ENCODE measurements at places on chromosomes 16 and 17.

DNA sequence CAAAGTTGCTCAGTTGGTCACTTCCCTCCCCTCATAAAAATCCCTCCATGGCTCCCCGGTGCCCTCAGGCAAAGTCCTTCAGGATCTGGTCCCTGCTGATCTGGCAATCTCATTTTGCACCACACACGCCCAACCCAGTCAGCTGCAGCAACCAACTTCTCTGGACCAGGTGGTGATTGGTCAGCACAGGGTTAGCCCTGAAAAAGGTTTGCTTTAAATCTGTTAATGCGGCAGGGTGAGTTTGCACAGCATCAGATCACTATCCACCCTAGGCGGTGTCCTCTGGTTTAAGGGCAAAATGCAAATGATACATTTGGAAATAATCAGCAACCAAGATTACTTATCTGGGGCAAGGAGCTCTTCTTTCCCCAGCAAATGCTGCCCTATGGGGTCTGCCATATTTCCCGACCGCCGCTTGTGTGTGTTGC is 42.9 kb upstream of the TNRC6C start:
- DNase-seq = no peak

DNA sequence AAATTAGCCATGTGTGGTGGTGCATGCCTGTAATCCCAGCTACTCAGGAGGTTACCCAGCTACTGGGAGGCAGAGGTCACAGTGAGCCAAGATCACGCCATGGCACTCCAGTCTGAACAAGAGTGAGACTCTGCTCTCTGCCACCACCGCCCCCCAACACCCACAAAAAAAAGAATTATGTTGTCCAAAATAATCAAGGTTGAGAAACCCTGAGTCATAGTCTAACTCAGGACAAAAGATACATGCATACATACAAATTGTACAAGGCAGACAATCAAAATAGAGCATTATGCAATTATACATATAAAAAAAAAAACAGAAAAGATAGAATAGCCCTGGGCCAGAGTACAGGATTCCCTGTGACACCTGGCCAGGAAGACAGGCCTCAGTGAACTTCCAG is 6.6 kb upstream of the KPNB1 start:
- no peak for DNase-seq

DNA sequence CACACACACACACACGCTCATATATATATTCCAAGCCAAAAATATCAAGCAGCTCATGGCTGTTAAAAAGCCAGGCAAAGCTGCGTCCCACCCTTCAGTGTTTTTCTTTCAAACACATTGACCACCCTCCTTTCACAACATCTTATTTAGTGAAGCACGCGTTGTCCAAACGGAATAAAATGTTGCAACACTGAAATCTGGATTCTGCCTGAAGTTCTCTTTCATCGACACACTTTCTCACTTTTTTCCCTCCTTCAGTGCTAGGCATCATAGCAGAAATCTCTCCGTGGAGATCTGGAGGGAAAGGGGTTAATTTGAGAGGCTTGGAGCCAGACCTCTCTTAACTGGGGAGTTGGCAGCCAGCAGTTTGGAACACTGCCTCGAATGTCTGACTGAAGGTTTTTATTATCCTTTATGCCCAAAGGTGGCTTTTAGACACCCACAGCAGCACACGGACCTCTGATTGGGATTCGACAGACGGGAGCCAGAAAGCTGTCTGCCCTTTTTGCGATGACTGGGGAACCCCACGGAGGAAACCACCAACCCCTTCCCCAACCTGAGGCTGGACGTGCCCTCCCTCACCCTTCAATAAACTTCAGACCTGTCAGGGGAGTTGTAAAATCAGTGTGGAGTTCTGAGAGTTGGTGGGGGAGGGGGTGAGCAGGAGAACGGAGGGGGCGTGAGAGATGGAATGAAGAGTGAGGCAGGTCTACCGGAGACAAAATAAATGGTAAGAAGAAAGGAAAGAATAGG is 833.6 kb upstream of the SOX9 start:
- DNase-seq = no peak

- no peak for DNase-seq
These were observed 109.2 kb downstream of the C16orf95 start for GRCh38 chr16:87207965-87208364.

DNA sequence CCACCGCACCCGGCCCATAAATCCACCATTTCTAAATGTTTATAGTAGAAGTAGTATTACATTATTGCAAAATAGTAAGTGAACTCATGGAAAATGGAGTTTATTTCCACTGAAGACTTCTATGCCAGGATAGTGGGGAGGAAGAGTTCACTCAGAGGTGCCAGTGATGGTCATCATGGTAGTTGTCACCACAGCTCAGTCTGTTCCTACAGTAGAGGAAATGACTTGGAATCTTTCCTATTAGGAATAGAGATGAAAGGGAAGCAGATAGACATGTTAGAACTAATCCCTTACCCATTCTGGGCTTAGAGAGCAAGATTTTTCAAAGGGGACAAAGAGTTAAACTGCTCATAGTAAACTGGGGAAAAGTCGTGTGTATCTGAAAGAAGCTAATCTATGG is 20.1 kb downstream of the MRPL45 start:
- DNase-seq = no peak

- DNase-seq = no peak
These were observed 21.7 kb upstream of the VWA3A start for GRCh38 chr16:22070361-22071330.

GRCh38 chr16:57723170-57723569 is 12.4 kb upstream of the KATNB1 start:
- no peak for DNase-seq

- DNase-seq = no peak
These were observed 111.7 kb downstream of the MAP2K6 start for GRCh38 chr17:69525920-69526841.

DNA sequence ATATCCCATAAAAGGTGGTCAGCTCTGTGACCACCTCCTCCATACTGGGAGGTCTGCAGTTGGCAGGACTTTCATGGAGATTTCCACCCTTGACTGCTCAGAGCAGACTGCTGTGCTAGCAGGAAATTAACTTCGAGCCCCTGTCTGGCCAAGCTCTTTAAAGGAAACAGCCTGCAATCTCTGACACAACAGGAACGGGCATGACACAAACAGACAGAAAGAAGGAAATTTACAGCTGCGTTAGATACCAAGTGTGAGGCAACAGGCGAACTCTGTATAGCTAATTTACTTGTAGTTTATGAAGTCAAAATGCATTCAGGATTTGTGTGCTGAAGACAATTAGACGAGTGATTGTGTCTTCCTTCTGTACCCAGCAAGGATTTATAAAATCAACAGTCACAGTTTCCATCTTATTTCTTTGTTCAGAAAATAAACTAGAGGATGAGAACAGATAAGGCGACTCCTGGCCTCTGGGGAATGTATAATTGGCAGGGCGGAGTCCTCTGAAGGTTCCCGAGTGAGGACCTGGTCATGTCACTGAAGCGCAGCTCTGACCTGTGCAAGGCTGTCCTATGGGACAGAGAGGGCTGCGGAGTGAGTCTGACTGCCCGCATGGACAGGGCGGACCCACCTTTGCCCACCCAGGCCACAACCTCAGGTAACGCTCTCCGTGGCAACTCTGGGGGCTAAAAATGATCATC is 16.1 kb downstream of the WIPI1 start:
- DNase-seq = no peak

GRCh38 chr17:37050920-37051319 is 102.2 kb downstream of the AATF start:
- no peak for DNase-seq

- no peak for DNase-seq
These were observed 231.9 kb upstream of the CA10 start for GRCh38 chr17:52390422-52390821.

GRCh38 chr16:72769876-72770275 is 278.1 kb downstream of the ZFHX3 start:
- no peak for DNase-seq

GRCh38 chr17:79836972-79837887 is 2.0 kb downstream of the CBX4 start:
- peak; percentile 33 for DNase-seq

DNA sequence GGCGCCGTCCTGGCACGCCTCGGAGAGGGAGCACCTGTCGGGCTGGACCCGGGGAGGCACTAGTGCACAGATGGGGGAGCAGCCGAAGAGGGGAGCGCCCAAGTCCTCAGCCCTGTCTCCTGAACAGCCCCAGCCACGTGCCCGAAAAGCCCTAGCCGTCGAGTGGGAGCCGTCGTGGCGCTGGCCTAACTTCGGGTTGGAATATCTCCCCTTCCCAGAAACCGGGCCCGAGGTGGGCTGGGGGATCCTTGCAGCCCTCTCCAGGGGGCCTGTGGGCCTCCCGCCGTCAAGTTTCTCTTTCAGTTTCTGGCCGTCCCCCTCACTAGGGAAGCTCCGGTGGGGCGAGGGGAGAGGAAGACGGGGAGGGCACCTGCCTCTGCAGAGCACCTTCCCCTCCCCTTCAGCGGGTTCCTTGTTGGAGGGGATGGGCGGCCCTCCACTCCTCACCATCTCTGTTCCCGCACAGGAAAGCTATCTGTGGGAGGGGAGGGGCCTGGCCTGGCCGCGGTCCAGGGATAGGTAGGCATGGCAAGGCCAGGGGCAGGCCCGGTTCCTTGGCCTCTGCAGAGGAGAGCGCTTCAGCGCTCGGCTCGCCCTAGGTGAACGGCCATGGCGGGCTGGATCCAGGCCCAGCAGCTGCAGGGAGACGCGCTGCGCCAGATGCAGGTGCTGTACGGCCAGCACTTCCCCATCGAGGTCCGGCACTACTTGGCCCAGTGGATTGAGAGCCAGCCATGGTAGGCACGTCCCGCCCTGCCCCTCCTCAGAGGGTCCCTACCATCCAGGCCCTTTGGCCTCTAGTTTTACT is 709 bp downstream of the STAT5A start:
- peak; percentile 53 for DNase-seq

GRCh38 chr17:70813355-70813930 is 644.1 kb downstream of the KCNJ2 start:
- no peak for DNase-seq

DNA sequence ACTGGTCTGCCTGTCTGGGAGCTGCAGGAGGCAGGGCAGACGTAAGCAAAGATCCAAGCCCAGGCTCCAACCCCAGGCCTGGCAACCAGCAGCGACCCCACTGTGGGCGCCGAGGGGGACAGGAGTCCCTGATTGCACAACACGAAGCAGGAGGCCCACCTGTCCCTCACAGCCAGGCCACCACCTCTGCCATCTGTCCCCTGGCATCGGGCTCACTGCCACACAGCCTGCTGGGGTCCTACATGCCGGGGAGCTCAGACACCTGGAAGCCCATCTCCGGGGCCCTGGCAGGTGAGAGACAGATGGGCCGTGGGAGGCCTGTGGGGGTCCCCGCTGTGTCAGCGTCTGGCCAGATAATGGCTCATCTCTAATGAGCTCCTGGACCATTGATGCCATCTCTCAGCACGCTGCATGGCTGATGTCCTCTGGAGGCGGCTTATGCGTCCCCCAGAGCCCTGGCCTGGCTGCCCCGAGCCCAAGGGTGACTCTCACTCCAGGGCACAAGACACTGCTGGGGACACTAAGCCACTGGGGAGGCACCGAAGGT is 11.3 kb upstream of the RASD1 start:
- no peak for DNase-seq

DNA sequence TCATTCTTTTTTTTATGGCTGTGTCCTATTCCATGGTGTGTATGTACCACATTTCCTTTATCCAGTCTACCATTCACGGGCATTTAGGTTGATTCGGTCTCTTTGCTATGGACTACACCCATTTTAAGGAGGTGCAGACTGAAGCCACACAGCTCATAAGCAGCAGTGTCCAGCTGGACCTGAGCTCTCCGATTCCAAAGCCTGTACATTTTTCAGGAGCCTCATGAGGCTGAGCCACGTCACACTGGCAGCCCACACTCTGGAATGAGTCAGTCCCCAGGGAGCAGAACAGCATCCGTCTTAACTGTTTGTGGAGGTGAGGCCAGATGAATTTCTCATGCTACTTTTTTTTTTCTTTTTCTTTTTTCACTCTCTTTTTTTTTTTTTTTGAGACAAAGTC is 116.1 kb downstream of the C16orf95 start:
- DNase-seq = no peak

GRCh38 chr17:31830971-31831858 is 27.8 kb downstream of the COPRS start:
- DNase-seq = no peak

DNA sequence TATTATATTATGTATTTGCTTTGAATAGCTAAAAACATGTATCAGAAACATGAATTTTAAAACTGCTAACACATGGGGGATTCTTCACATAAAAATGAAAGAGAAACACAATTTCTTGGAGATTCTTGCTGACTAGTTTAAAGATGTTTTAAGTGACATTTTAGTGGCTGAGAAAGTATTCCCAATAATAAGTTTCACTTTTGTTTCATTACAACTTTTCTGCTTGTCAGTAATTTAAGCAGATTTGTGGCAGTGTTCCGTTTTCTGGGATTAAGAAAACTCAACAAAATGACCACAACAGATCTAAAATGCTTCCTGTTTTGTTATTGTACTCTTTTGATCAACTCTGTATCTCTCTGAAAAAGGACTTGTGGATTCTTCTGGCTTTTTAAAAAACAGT is 75.9 kb downstream of the NLK start:
- DNase-seq = no peak

DNA sequence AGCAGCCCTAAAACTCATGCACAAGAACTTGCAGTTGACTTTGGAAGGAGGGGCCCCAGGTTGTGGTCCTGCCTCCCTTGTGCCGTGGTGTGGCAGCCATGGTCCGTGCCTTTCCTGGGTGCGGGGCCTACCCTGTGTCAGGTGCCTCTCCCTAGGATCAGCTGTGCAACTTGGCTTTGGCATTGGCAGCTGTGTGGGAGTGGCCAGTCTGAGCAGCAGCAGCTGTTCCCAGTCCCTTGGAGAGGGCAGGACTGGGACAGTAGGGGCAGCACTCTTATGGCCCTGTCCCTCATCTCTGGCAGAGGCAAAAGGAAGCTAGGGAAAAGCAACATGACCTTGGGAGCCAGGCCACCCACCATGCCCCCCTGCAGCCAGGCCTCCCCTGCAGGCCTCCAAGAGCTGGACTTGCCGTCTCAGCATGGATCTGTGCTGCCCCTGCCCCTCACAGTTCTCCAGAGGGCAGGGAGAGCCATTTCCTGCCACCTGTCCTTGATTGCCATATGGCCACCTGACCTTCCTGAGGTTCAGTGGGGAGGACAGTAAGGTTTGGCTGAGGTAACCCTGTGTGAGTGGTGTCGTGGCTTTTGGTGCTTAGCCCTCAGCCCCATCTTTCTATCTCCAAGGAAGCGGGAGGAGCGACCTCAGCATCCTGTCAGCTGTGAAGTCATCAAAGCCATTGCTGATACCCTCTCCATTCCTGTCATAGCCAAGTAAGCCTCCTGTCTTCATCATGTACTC is 15.5 kb upstream of the NFATC3 start:
- peak; percentile 56 for DNase-seq

GRCh38 chr17:56917559-56918296 is 3.9 kb upstream of the TRIM25 start:
- no peak for DNase-seq

GRCh38 chr17:80729016-80729415 is 184.4 kb downstream of the RPTOR start:
- no peak for DNase-seq

DNA sequence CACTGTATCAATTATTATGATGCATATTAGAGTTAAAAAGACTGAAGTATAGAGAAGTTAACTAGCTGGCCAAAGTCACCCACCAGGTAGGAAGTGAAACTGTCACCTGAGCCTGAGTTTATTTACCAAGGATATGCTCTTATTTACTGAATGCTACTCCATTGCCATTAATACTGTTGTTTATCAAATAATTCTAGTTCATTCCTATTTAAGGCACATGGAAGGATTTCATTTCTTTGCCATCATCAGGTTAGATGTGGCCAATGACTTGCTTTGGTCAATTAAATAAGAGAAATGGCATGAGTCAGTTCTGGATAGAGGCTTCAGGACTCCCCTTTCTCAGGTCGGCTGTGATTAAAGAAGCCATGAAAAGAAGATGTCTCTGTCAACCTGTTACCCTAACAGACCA is 169.6 kb downstream of the KCNJ2 start:
- DNase-seq = no peak

GRCh38 chr17:47778184-47778635 is 43.4 kb downstream of the OSBPL7 start:
- DNase-seq = no peak

Data from activated T-helper 1 cell treated with anti-CD3 and anti-CD28 coated beads, Interleukin-12 subunit alpha, Interleukin-12 subunit beta, Interleukin-2, Interleukin-4 antibody, amounts not matched to agents 30 ng/mL and 10 ng/mL and 1 ng/mL, durations not matched to agents 14 hours and 24 hours and 36 hours (primary cell).